GF-D8 (cell line): ENCODE measurements at places on chromosomes 7 and 10.
A peak's percentile ranks its signal among the peaks of the same experiment; 100 is the strongest.

GRCh38 chr7:102933763-102934162, 21.0 kb downstream of the LRRC17 start:
- no peak for DNase-seq

- DNase-seq = no peak
These were observed 52.4 kb downstream of the CALD1 start for GRCh38 chr7:134831862-134832261.

GRCh38 chr10:11270135-11270857, 252.6 kb downstream of the CELF2 start:
- DNase-seq = no peak

- no peak for DNase-seq
These were observed 280.0 kb downstream of the MALRD1 start for GRCh38 chr10:19328582-19328981.

DNA sequence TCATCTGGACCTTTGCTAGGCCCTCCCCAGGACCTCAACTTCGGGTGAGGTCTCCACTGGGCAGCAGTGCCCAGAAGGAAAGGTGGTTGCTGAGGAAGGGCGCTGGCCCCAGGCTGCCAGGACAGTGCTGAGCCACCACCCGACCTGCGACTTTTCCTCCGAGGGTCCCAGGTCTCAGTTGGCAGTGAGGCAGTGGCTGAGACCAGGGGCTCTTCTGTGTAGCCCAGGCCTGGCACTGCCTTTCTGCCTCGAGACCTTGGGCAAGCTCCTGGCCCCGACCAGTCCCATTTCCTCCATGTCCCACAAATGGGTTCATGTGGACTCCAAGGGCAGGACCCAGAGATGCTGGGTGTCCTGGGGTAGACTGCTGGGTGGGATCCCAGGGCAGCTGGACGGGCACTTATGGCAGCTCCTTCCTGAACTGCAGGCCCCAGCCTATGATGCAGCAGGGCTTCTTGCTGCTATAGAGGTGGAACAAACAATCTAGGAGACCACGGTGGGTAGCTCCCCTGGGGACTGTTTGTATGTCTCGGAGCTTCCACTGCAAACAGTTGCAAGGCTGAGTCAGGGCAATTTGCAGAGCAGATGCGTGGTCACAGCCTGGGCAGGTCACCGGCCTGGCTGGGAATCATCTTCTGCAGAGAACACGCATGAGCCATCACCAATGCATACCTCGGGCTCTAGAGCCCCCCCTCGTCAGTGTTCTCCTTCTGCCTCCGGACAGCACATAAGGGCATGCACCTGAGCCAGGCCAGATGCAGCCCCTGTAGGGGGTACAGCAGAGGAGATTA, 17.9 kb upstream of the LRRC18 start:
- no peak for DNase-seq

- no peak for DNase-seq
These were observed 14.7 kb downstream of the NEUROG3 start for GRCh38 chr10:69558559-69558958.

DNA sequence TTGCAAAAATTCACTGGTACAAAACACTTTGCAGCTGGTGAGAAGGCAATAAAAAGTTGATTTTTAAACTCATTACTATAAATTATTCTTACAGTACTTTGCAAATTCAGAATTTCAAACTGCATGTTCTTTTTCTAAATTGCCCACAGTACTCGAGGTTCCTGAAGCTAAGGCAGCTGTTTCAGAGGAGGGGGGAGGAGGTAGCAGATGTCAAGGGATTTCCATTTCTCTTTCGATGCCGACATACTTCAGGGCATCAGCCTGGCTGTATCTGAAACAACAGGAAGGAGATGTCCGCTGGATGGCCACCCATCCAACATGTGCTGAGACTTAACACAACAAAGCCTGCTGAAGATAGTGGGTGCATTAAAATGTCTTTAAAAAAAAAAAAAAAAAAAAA, 76.7 kb downstream of the EZH2 start:
- no peak for DNase-seq

DNA sequence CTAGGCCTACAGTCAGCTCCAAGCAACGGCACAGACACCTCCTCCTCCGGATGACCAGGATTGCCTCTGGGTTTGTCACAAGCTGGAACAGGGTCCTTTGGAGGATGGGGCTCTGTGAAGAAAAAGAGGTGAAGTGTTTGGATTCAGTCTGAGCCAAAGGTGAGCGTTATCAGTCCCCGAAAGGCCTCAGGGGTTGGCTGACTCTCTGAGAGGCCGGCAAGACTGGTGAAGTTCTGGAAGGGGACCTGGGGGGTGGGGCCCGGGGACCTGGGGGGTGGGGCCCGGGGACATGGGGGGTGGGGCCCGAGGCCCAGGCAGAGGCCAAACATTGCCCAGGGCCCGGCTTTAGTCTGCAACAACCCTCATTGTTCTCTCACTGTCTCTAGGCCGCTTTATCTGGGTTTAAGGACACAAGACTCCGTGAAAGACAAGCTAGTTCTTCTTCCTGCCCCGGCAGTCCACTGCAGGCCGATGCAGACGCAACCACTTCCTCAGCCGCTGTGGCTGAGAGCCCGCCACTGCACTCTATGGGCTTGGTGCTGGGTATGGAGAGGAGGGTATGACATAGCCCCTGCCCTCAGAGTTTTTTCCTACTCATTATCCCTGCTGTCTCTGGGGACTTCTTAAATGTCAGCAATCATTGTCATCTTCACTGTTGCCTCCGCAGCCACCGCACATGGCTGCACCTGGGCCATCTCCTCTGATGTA, 27.4 kb upstream of the PSAP start:
- peak; percentile 49 for DNase-seq

DNA sequence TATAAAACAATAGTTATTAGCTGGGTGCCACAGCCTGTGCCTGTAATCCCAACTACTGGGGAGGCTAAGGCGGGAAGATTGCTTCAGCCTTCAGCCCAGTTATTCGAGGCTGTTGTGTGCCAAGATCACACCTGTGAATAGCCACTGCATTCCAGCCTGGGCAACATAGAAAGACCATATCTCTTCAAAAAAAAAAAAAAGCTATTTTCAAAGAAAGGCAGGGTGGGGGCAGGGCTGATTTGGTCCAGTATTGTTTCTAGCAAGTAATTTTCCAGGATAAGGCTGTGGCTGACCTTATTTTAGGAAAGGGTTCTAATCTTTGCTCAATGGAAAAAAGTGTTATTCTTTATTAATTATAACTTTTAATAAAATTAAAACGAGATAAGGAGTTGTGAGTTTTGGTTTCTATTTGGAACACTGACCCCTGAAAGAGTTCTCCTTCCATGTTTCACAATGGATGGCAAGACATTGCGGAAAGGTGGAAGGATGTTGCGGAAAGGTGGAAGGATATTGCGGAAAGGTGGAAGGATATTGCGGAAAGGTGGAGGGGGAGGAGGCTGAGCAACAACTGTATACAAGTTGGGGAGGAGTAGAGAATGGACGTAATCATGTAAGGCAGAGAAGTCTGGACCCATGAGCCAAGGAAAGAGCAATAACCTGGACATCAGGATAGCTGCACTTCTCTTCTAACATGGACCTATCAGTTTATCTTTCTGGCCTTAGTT, 1.5 kb upstream of the C1GALT1 start:
- peak; percentile 60 for DNase-seq

DNA sequence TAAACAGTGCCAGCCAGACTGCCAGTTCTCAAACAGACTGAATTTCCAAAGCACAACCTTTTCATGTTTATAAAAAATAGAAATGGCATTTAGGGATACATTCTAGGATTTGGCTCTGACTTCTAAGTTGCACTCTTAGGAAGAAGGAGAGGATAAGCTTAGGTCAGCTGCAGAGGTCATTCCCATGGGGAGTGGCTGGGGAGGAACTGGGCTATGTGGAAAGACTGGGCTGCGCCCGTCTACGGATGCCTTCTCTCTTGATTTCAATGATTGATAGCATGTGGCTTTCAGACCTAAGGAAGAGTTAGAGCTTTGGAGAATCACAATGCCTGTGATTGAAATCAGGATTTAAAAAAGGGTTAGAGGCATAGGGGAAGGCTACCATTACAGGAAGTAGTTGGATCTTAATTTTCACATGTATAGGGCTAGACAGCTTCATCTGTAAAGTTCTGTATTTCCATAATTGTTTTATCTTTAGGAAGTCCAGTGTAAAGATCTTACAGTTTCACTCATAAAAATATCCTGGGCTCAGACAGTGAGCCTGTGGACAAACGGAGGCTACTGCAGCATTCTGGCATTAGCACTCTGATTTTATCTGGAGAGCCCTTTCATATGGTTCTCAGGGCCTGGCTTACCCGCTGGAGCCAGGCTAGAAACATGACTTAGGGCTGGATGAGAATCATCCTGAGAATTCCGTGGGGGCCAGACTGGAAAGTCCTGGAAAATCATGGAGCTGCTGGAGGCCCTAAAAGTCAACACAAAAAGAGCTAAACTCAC, 29.5 kb downstream of the NUDT5 start:
- DNase-seq = no peak

GRCh38 chr7:76260171-76260703, 42.2 kb upstream of the HSPB1 start:
- DNase-seq = no peak

DNA sequence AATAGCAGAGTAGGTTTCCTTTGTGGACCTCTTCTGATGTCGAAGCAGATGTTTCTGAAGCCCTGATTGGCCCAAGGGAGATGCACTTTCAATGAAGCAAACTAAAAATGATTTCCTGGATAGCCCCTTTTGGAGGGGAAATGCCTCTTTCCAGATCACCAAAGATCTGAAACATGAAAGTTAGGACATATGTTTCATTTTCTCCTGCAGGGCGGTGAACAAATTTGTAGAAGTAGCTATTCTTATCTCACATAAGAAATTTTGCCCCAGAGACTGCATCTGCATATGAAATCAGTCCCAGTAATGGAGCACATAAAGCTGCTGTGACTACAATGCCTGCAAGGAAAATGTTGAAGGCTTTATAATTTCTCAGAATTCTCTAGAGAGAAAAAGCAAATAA, 56.0 kb downstream of the THSD7A start:
- DNase-seq = no peak

DNA sequence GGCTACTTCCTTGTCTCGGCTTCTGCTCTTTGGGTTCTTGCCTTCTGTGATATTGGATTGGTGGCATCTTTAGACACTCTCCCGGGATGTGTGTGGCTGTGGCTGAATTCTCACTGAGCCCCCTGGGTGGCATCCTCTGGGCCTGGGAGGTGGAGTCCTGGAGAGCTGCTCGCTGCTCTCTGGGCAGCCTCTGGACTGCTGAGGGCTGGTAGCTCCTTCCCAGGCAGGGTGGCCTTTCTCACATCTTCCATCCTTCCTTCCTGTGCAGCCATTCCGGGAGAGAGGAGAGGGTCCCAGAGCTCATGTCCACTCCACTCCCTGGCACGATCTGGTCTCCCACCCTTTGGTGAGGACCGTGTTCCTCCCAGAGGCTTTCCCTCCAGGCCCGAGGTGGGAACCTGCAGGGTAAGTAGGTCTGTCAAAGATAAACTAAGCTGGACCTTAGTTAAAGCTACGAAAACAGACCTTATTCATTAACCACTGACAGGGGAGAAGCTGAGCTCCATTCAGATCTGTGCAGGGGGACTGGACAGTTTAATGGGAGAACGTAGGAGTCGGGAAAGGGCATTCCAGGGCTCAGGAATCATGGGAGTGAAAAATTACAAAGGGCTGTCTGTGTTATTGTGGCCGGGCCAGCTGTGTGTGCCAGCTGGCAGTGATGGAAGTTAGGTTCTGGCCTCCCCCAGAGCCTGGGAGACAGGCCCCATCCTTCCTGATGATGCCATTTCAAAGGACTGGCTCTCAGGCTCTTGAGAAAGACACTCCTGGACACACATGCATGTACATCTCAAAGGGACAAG, 8.7 kb downstream of the ATP6V0E2 start:
- DNase-seq = no peak

DNA sequence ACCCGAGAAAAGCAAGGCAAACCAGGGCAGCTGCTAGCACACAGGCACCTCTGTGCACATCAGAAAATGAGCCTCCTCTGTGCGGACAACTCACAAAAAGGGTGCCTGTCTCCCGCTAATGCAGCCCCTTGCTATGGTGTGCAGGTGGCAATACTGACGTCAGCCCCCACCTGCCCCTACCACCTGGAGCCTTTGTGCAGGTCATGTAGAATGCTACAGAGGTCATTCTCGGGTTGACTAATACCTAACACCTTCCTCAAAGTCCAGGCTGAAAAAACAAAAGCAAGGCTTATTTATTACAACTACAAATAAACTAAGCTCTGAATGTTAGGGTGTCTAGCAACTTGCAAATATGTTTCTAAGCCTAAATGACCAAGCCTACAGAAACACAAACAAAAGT, 13.9 kb downstream of the PIP4K2A start:
- DNase-seq = no peak

DNA sequence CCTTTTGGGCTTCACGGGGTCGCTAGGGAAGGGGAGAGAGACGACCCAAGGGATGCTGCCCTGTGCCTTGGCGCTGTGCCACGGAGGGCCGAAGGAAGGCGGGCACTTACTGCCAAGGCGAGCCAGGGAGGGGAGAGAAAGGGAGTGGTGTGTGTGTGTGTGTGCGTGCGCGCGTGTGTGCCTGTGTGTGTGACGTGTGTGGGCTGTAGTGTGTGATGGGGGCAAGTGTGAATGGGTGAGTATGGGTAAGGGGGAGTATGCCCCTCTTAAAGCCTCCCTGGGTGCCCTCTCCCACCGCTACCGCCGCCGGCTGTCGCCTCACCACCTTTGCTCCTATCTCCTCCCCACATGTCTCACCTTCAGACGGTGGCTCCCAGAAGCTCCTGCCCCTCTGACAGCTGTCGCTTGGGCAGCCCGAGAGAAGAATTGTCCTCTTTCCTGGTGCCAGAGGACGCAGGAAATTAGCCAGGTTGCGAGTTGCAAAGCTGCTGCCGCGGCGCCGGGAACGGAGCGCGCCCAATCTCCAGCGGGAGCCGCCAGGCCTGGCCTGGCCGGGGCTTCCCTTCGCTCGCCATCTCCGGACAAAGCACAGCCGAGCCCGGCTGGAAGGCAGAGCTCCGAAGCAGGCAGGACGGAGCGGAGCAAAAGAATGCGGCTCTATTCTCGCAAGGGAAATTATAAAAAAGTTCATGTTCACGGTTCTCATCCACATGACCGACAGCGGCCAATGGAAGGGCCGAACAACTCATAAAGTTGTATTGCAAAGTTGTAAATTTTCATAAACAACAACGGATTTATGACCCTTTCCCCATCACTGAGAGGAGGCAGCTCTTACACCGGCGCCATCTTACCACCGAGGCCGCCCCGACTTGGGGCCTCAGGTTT, at the start of gene HOXA3:
TSS of gene HOXA3 (minus strand) at position 653 of the 885 bp plus-strand sequence. CDS start 41,943 bp downstream, outside the sequence.
- DNase-seq = no peak

DNA sequence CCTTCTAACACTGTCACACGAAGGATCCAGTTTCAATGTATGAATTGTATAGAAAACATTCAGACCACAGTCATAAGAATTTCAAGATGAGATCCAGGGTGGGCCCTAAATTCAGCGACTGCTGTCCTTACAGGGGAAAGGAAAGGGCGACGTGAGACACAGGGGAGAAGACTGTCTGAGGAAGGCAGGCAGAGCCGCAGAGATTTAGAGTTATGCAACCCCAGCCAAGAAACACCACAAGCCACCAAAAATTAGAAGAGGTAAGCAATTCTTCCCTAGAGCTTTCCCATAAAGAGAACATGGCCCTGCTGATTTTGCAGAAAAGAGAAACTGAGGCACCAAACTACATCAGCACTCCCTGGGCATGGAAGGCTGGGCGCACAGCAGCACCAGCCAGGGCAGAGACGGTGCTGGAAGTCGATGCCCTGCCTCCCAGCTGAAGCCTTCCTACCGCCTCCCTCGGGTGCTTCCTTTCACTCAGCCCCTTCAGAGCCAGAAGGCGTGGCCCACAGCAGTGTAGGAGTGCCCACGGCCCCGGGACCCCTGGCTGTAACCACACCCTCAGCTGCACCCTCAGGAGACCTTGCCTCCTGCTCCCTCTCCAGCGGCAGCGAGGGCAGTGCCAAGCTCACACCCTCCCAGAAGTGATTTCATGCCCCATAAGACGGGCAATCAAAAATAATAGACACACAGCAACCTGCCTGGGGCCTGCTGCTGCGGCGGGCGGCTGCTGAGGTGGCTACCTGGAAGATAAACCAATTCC, 81.0 kb upstream of the LRRC4 start:
- no peak for DNase-seq
